Mammary epithelial cell (primary cell): ENCODE measurements at places on chromosomes 13 and 19. TPM values are rescaled to one million over a fixed set of nuclear protein-coding genes. Genes with fewer than 3 reads are reported as not detected.

DNA sequence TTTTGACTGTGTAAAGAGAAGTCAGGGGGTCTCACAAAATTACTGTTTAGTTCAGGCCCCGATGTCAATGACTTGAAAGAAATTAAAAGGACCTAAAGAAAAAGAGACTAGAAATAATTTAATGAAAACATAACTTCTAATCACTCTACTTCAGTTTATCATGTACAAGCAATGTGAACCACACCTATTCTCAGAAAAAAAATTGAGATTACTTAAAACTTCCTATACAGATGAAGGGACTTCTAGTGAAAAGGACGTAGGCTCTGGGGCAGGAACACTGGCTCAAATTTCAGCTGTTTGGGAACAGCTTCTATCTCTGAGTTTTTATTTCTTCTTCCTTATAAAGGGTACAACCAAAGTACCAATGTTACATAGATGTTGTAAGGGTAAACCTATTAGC lies 38.0 kb downstream of the TPT1 start:
- DNase-seq: no peak

- no peak for DNase-seq
Measured at GRCh38 chr13:23615395-23616081, 45.3 kb downstream of the TNFRSF19 start.

DNA sequence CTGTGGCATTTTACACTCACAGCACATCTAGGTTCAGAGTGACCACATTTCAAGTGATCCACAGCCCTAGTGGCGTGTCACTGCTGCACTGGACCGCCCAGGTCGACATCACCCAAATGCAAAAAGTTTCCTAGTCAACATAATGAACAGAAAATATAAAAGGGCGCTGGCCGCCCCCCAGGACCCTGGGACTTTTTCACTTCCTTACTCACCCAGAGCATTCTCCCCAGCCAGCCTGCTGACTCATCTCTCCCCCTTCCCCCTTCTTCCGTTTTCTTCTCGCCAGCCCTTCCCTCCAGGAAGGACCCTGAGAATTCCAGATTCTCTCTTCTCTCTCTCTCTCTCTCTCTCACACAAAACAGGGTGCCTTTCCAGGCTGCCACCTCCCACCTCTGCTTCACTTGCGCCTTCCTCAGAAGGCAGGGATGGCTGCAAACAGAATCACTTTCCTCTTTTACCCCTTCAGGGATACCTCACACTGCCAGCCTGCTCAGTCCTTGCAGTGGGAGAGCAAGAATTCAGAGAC lies 21.0 kb upstream of the GRWD1 start:
- DNase-seq: no peak

GRCh38 chr13:58960888-58961287 lies 1202.8 kb downstream of the DIAPH3 start:
- DNase-seq: no peak

DNA sequence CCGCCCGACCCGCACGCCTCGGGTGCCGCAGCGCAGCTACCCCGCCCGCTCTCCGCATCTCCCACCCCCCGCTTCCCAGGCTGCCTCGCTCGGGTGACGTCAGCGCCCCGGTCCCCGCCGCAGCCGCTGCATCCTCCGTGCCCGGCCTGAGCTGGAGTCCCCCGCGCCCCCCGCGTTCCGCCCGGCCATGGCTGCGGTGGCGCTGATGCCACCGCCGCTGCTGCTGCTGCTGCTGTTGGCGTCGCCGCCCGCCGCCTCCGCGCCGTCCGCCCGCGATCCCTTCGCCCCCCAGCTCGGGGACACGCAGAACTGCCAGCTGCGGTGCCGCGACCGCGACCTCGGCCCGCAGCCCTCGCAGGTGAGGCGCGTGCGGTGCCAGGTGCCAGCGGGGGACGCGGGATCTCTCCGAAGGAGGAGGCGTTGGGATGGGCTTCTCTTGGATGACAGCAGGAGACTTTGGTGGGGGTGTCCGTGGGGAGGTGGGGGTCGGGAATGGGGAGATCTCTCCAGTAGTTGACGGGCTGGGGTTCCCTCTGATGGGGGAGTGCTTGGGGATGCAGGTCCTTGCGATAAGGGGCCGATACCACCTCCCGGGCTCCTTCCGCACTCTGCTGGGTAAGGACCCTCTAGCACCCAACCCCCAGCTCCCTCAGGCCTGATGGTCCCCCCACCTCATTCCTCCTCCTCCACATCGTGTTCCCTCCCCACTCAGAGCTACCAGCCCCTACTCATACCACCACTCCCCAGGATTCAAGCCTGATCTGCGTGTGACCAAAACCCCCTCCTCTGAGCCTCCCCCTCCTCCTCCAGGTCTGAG lies at the start of gene TMEM59L:
Gene TMEM59L, plus strand, starts transcription at position 99 of the 817 bp plus-strand sequence. Its CDS starts 89 bp downstream, at position 188.
- no peak for DNase-seq

YJEFN3 gene
- 4.1 and 8.3 TPM in 2 replicates for total RNA-seq

- DNase-seq: no peak
Measured at GRCh38 chr19:45350477-45351058, 10.0 kb downstream of the KLC3 start.

GRCh38 chr13:97535614-97536013 lies 101.6 kb downstream of the RAP2A start:
- peak; percentile 12 for DNase-seq

MEIS3 gene
- total RNA-seq: 25.9 and 29.3 TPM in 2 replicates

ZNF763 gene
- total RNA-seq: 1.1 and 1.6 TPM in 2 replicates

GRCh38 chr13:60329221-60329923 lies 67.6 kb upstream of the TDRD3 start:
- peak; percentile 14 for DNase-seq

GRCh38 chr19:53881482-53882390 lies at the start of gene PRKCG:
TSS of gene PRKCG (plus strand) at chr19:53882197. CDS start at chr19:53882495, 298 bp downstream.
- peak; percentile 41 for DNase-seq

GRCh38 chr13:97435323-97435722 lies 1.4 kb downstream of the RAP2A start:
- DNase-seq: no peak

DNA sequence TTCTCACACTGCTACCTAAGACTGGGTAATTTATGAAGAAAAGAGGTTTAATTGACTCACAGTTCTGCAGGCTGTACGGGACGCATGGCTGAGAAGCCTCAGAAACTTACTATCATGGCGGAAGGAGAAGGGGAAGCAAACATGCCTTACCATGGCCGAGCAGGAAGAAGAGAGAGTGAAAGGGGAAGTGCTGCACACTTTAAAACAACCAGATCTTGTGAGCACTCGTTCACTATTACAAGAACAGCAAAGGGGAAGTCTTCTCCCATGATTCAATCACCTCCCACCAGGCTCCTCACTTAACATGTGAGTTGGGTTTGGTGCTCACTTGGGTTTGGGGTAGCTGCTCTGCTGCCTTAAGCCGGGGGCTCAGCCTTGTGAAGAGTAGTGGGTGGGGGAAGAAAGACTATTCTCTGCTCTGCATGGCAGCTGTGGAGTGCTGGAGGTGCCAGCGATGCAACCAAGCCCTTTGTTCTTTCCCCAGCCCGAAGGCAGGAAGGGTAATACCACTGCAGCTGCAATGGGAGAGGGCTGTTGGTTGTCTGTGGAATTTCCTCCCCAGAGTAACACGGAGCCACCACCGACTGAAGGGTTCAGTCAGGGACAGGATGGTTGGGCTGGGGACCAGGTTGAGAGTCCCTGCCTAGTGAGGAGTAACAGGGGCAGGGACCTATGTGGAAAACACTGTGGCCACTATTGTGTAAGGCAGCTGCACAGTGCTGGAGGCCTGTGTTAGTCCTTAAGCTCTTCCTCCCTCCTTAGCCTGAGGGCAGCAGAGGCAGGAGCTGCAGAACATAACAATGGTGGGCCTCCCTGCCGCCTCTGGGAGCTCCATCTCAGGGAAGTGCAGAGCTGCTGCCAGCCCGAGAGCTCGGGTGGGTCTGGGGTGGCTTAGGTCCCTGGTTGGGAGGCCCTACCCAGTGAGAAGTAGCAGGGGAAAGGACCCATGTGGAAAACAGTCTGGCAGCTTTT lies 1262.5 kb downstream of the EFNB2 start:
- DNase-seq: no peak

- DNase-seq: no peak
Measured at GRCh38 chr19:21485926-21486325, 19.5 kb upstream of the ZNF429 start.
